ENCODE measurements at places on chromosomes 13 and 19.

DNA sequence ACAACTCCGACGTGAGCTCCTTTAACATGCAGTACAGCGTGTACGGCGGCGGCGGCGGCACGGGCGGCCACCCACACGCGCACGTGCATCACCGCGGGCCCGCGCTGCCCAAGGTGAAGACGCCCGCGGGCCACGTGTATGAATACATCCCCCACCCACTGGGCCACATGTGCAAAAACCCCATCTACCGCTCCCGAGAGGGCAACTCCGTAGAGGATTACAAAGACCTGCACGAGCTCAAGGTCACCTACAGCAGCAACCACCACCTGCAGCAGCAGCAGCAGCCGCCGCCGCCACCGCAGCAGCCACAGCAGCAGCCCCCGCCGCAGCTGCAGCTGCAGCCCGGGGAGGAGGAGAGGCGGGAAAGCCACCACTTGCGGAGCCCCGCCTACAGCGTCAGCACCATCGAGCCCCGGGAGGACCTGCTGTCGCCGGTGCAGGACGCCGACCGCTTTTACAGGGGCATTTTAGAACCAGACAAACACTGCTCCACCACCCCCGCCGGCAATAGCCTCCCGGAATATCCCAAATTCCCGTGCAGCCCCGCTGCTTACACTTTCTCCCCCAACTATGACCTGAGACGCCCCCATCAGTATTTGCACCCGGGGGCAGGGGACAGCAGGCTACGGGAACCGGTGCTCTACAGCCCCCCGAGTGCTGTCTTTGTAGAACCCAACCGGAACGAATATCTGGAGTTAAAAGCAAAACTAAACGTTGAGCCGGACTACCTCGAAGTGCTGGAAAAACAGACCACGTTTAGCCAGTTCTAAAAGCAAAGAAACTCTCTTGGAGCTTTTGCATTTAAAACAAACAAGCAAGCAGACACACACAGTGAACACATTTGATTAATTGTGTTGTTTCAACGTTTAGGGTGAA, 6.6 kb downstream of the SLITRK5 start:
- DNase-seq = no peak

DNA sequence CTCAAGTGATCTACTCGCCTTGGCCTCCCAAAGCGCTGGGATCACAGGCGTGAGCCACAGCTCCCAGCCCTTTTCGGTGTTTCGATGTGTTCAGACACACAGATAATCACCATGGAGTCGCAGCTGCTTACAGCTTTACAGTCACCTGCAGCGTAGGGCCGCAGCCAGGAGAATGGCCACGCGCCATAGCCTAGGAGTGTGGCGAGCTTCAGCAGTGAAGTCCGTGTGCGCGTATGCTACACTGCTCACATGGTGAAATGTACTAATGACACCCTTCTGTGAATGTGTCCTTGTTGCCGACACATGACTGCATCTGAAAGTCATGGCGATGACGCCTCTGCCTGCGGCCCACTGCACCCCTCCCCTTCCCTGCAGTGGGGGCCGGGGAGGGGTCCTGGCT, 23.6 kb downstream of the AP3D1 start:
- no peak for DNase-seq

DNA sequence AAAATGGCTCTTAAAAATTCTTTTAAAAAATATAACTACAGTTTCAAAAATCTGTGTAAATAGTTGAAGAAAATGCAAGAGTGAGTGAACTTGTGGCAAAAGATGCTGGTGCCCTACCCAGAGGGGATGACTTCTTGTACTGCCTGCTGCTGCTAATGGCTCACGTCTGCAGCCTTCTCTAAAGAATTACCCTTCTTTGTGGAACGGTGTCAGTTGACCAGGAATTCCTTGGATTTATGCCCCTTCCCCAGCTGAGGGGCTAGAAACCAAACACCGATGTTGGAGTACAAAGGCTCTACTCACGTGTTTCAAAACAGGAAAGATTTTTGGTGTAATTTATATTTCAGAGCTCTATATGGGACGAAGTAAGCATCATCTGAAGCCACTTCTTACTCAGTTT, 1582.8 kb downstream of the OLFM4 start:
- no peak for DNase-seq

- no peak for DNase-seq
Measured at GRCh38 chr13:55528434-55528833, 1612.3 kb upstream of the PRR20A start.
